ENCODE measurements at places on chromosomes 6 and 20.

DNA sequence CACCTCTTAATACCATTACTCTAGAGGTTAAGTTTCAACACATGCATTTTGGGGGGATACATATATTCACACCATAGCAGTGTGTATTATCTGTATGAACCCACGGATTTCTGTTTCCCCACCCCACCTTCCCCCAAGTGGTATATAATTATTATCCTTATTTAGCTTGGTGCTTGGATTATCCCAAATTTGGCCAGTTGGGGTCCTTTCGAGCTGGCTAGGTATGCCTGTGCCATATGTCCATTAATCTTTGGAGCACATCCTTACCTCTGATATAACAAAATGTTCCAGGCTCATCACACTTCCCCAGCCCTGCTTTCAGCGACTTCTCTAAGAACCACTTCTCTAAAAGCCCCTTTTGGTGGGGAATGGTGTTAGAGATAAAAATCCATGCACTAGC is 118.7 kb upstream of the MLIP start:
- no peak for DNase-seq

DNA sequence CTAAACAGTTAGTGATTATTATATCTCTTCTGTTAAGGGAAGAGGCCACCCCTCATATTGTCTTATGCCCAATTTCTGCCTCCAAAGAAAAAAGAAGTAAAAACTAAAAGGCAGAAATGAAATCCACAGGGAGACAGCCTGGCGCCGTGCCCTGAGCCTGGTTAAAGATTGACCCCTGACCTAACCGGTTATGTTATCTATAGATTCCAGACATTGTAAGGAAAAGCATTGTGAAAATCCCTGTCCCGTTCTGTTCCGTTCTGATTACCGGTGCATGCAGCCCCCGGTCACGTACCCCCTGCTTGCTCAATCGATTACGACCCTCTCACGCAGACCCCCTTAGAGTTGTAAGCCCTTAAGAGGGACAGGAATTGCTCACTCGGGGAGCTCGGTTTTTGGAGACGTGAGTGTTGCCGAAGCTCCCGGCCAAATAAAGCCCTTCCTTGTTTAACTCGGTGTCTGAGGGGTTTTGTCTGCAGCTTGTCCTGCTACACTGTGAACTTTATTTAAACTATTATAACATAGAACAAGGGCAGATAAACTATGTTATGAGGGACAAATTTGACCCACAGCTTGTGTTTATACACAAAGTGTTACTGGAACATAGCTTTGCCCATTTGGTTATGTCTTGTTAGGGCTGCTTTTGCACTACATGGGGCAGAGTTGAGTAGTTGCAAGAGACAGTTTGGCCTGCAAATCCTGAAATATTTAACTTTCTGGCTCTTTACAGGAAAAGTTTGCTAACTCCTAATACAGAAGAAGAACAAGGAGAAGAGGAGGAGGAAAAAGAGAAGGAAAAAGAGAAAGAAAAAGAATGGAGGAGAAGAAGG is 49.6 kb downstream of the CD24 start:
- no peak for DNase-seq

GRCh38 chr6:166343150-166343487 is 774 bp upstream of the SFT2D1 start:
- no peak for DNase-seq

- no peak for DNase-seq
These were observed 1.4 kb downstream of the CDC5L start for GRCh38 chr6:44388887-44389286.

GRCh38 chr6:140921366-140922226 is 1211.1 kb upstream of the GJE1 start:
- DNase-seq: peak; percentile 84

DNA sequence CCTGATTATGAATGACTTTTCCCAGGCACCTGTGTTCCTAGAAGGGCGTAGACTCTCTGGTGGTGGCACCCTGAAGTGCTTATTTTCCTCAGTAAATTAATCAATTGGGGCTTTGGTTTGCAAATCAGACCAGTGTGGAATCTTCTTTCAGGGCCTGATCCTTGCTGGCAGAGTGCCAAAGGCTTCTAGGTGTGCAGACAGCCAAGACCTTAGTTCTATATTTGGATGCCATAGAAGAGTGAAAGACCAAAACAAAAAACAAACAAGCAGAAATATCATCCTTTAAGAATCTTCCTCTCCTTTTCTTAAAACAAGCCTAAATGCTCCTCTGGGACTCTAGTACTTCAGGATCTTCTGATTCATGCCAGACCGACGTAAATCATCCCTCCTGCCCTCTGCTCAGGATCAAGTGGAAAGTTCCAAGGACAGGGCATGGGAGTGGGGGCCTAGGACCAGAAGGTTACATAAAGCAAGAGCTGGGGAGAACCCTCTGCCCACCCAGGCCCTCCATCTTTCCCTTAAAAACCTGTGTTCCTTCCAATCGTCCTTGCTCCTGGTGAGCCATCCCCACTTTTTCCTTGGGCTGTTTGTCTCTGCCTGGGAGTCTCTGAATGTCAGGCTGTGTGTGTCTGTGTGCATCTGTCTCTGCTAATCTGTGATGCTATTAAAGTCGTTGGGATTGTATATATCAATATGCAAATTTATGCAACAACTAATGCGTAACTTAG is 70.5 kb upstream of the MYLIP start:
- DNase-seq: no peak

DNA sequence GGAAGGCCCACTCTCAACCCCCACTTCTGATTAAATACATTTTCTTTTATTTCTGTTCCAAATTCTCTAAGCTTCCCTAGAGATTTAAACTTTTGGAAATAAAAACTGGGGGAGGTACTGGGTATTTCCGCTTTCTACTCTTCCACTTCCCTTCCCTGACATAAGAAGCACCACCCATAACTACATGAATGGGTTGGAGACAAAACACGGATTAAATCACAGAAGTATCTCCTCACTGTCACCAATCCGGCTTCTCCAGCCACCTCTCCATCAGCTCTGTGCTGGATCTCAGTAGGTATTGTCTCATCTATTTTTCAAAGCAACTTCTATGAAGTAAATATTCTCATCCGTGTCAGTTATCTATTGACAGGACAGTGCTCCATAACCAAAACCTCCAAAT is 150.7 kb downstream of the TSHZ2 start:
- DNase-seq: no peak

- DNase-seq: no peak
These were observed 26.1 kb upstream of the F13A1 start for GRCh38 chr6:6346427-6347023.

DNA sequence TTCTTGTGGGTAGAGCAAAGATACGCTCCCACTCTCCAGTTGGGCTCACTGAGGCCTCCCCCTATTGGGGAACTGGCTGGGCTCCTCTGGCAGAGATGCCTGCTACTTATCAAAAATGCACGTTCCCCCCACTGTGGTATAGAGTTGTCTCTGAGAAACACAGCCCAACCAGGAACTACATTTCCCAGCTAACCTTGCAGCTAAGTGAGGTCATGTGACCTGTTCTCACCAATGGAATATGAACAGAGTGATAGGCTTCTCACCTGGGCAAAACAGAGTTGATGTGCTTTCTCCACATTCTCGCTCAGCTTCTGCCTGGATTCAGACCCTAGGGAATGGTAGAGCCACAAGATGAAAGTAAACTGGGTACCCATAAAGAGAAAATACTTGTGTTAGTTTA is 49.1 kb upstream of the PTPRT start:
- DNase-seq: no peak

- DNase-seq: no peak
These were observed 263.9 kb upstream of the JARID2 start for GRCh38 chr6:14981960-14982359.

DNA sequence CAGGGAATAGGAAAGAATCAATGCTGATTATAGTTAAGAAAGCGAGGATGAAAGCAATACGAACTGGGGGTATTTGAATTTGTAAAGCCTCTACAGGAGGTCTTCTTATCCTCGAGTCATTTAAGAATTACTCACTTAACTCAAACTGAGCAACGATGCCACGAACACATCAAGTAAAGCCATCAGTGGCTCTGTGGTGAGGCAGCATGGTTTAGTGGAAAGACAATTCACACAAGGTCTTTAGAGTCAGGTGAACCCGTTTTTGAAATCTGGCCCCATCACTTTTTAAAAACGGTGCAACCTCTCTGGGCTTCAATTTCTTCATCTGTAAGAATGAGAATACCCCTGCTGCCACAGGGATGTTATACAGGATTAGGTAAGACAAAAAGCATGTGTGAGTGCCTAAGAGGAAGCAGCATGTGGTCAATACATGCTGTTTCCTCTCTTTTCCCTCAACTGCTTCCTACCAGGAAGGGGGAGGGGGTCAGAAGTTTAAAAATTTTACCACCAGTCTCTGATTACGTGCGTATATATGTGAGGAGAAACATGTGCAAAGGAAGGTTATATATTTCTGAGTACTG is 162.0 kb downstream of the BTBD9 start:
- no peak for DNase-seq

DNA sequence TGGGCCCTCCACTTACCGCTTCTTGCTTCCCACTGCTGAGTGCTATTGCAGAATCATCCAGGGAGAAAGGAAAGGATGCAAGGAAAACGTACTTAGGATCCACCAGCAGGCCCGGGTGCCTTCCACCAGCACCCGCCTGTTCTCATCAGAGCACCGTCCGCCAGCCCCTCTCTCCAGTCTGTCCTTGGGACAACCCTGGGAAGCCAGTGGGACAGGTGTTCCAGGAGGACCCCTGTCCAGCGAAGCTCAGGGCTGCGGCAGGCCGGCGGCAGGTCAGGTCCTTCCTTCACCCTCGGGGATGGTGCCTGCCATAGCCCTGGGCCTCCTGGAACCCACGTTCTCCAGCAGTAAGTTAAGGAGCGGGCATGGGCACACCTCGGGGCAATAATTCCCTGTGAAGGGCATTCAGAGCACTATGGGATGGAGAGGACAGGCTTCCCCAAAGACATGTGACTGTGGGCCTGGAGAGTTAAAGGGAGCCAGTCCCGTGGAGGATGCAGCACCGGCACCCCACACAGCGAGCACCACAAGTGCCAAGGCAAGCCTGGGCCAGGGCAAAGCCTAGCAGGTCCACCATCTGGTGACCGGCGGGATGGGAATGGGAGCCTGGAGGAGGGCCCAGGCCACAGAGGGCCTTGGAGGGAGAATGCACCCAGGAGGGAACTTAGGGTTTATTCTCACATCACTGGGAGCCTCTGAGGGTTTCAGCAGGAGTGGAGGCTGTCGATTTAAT is 396.7 kb downstream of the TAF4 start:
- no peak for DNase-seq

DNA sequence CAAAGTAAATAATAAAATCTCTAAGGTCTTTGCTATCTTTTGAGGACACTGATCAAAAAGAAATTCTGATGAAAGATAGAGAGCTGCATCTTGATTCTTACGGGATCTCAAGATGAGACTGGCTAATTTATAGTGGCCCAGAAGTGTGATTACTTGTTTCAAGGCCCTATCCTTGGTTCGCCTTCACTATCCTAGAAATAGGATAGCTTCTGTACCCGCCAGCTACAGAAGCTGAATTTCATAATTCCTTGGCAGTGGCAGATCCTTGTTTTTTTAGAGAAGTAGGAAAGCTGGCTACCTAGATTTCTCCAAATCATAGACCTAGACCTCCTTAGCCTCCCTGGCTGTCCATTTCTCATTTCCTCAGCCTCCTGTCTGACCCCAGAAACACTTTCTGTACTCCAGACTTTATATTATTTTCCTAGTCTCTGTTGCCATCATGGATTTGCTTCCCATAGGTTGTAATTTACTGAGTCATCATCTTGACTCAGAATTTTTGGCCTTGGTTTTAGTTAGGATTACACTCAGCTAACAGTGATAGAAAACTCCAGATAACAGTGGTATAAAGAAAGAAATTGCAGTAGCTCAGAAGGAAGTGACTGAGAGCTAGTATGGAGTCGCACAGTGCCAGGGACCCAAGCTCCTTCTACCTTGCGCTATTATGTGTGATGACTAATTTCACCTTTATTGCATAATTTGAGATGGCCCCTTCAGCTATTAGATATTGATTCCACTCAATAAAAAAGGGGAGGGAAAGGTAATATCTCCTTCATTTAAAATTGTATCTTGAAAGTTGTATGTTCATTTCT is 27.7 kb downstream of the PHF3 start:
- DNase-seq: peak; percentile 72

DNA sequence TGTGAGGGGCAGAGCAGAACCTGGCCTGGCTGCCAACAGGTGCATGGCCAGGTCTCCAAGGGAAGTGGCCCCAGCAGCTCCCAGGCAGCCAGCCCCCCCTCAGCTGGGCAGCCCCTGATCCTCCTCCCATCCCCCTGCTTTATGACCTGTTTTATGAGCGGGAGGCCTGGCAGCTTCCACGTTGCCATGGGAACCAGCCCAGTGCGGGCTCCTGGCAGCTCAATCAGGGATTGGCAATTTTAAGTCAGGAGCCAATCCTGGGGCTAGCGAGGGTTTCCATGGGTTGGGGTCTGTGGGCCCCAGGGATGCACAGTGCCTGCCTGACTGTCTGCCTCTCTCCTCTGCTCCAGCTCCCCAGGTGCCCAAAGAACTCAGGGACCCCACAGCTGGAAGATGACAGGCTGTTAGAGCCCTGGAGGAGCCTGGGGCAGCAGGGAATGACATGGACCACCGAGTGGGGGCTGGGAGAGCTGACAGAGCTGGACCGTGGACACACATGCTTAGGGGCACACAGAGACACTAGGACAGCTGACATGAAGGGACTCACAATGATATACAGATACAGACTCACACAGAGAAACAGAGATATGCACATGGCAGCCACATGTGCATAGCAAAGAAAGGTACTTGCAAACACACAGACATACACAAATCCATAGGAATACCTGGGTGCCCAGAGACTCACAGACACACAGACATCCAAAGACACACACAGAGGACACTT is 56.5 kb upstream of the SIRPA start:
- DNase-seq: no peak

GRCh38 chr6:85468326-85468725 is 18.4 kb downstream of the NT5E start:
- DNase-seq: peak; percentile 48

GRCh38 chr20:53061192-53062108 is 89.3 kb downstream of the TSHZ2 start:
- no peak for DNase-seq

GRCh38 chr6:22926790-22927354 is 357.5 kb downstream of the HDGFL1 start:
- DNase-seq: no peak

DNA sequence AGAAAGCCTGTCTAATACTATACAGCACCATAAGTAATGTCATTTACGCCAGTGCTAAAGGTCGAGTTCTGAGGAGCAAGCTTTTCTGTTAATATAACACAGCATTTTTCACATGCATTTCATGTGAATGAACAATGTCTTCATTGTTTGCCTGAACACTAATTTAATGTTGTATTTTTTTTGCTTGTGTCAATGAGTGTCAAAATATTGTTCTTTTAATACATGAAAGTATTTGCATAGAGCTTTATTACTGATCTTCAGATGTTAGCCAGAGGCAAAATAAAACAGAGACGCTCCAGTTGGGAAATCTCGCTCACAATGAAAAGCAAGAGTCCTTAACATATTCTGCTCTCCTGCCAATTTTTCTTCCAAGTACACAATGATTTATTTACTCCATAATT is 151.8 kb downstream of the FOXC1 start:
- no peak for DNase-seq

GRCh38 chr6:169340395-169340794 is 86.7 kb upstream of the THBS2 start:
- DNase-seq: no peak
